Mesothelial cell of epicardium (in vitro differentiated cells): ENCODE measurements at places on chromosomes 16 and 17.

- no peak for DNase-seq
These were observed 25.5 kb upstream of the CIITA start for GRCh38 chr16:10851512-10851911.

DNA sequence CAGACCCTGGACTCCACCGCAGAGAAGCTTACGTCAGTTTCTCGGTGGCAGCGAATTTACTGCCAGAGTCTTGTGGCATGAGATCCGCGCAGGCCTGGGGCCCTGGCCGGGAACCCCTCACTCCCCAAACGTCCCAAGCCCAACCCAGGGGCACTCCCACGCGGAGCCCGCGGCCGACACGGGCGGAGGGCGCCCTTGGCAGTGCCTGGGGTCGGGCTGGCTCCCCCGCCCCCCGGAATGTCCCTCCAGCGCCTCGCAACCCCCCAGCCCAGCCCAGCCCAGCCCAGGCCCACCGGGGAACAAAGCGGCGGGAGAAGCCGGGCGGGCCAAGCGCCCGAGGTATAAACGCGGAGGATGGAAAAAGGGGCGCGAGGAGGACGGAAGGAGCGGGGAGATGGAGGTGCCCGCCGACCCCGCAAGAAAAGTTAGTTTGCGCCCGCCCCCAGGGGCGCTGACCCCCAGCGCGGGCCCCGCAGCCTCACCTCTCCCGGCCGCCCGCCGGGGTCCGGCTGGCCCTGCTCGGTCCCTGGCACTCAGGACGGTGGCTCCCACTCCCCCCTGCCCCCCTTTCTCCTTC lies 330 bp downstream of the CASKIN2 start:
- DNase-seq = no peak

GRCh38 chr16:78102865-78103264 lies 3.4 kb downstream of the WWOX start:
- no peak for DNase-seq

DNA sequence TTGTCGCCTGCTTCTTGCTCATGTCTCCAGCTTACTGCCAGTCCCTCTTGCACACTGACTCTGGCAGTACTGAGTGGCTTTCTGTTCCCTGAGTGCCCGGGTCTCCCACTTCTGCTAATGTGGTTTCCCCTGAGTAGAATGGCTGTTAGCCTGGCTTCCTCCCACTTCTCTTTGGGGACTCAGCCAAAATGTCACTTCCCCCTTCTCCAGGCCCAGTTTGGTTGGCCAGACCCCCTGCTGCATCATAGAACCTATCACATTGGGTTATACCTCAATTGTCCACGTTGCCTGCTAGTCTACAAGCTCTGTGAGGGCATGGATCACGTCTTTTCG lies 304.4 kb downstream of the HS3ST3B1 start:
- DNase-seq = no peak

DNA sequence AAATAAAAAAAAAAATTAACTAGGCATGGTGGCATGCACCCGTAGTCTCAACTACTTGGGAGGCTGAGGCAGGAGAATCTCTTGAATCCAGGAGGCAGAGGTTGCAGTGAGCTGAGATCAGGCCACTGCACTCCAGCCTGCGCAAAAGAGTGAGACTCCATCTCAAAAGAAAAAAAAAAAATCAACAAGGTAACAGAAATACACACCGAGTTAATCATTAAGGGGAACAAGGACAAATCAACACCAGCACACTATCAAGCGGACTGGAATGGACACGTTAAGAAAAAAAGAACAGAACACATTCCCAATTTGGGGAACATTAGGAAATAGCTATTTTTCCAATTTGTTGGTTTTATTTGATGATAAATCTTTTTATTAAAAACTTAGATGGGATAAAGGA lies 28.4 kb upstream of the GLG1 start:
- no peak for DNase-seq

DNA sequence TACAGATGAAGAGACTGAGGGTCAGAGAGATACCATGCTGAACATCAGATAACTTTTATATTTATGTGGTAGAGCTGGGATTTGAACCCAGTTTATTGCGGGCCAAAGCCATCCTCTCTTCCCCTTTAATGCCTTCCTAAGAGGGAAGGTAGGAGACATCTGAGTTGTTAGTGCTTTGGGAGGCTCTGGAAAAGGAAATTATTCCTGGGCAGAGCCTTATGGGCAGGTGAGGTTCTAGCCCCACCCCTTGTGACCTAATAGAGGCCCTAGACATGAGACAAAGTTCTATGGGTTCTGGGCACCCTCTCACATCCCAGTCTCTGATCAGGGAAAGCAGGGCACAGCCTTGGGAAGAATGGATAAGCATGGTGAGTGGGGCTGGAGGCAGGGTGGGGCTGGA lies at the start of gene C17orf50:
TSS of gene C17orf50 (plus strand) at position 301 of the 400 bp plus-strand sequence. CDS start at position 356, 55 bp downstream.
- DNase-seq = no peak

- no peak for DNase-seq
These were observed 35.5 kb downstream of the TIMM22 start for GRCh38 chr17:1032391-1032790.

DNA sequence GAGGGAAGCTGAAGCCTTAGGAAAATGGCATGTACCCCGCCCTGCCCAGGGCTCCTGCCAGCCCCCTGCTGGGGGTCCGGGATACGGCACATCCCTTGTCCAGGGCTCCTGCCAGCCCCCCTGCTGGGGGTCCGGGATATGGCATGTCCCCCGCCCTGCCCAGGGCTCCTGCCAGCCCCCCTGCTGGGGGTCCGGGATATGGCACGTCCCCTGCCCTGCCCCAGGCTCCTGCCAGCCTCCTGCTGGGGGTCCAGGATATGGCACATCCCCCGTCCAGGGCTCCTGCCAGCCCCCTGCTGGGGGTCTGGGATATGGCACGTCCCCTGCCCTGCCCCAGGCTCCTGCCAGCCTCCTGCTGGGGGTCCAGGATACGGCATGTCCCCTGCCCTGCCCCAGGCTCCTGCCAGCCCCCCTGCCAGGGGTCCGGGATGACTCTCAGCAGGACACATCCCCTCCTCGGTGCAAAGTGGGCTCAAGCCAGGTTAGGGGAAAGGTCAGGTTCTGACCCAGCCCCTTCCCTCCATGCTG lies 43.2 kb downstream of the RPH3AL start:
- DNase-seq = no peak

DNA sequence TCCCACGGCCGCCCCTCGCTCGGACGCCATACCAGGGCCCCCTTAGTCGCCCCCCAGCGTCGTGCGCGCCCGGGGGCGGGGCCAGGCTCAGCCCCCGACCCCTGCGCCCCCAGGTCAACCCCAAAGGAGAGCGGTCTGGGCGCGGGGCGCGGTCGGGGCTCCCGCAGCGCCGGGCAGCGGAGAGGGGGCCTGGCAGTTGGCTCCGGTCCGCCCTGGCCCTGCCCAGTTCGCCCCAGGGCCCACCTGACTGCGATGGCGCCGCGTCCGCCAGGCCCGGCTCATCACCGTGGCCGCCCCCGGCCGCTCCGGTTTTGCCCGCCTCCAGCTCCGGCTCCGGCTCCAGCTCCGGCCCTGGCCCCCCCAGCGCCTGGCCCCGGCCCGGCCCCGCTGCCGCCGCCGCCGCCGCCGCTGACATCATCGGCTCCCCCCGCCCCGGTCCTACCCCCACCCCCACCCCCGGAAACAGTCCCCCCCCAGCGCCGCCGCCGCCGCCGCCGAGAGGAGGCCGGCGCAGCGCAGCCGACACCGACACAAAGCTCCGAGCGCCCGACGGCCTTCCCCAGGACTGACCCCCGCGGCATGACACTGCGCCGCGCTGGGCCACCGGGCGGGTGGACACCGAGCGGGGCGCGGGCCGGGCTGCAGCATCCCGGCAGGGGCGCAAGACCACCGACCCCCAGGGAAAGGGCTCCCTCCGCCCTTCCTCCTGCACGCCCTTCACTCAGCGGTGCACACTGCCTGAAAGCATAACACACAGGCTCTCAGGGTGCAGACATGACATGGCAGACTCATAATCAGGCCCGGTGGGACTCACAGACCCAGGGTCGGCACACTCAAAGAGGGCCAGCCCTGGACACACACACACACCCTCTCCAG lies at the start of gene ZBTB4:
TSS of gene ZBTB4 (minus strand) at position 419 of the 876 bp plus-strand sequence. CDS start 12,830 bp downstream, outside the sequence.
- DNase-seq = no peak

DNA sequence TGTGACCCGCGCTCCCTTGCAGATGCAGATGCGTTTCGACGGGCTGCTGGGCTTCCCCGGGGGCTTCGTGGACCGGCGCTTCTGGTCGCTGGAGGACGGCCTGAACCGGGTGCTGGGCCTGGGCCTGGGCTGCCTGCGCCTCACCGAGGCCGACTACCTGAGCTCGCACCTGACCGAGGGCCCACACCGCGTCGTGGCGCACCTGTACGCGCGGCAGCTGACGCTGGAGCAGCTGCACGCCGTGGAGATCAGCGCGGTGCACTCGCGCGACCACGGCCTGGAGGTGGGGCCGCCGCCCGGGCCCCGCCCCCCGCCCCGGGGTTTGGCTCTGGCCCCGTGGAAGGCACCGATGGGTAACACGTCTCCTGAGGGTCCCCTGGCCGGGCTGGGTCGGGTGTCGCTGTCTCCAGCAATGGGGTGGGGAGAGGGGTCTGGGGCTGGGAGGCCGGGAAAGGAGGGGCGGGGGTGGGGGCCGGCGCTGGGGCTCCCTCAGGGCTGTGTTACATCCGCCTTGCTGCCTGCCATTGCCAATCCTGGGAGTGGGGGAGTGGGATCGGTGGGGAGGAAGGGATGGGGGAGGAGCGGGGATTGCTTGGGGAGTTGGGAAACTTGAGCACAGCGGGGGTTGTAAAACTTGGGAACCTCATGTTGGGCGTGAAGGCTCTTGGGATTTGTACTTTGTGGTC lies 737 bp downstream of the NUDT16L1 start:
- DNase-seq = no peak

DNA sequence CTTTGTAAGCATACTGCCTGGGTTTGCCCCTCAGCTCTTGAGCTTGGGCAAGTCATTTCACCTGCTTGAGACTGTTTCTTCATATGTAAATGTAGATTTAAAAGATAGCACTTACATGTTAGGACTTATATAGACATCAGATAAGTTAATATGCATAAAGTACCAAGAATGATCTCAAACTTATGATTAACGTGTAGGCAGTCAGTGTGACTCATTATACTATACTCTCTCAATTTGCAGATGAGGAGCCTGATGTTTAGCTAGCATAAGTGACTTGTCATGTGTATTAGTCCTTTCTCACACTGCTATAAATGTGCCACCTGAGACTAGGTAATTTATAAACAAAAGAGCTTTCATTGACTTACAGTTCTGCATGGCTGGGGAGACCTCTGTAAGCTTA lies 690.5 kb downstream of the KCNJ2 start:
- no peak for DNase-seq

GRCh38 chr17:3913531-3914311 lies 2.5 kb downstream of the P2RX1 start:
- DNase-seq = peak; percentile 86

DNA sequence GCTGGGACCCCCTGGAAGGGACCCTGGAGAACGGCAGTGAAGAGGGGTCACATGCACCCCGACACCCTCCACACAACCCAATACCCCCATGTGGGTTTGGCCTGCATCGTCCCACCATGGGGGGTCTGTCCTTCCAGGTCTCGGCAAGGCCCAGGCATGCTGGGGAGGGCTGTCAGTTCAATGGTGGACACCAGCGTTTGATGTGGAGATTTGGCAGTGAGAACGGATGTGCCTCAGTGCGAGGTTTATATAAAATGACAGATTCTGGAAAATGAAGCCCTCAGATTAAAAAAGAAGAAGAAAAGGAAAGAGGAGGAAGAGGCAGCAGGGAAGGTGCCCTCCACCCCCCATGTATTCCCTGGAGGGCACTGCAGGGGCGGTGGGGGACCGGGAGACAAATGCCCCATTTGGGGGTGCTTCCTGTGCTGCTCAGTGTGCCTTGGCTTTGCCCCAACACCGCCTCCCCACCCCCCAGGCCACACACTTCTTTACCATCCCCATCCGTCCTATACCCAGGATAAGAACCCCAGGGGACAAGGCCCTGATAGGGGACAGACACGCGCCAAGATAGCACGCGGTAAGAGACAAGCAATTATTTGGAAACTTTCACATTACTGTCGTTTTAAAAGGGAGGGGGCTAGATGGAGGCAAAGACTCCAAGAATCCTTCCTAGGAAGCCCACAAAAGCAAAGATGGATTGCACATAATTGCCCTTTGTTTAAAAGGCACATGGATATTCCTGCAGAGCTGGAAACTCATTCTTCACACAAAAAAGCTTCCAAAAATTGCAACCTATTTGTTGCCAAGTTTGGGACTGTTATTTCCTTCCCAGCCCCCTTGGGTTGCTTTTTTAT lies 21.0 kb downstream of the RBFOX3 start:
- DNase-seq = no peak

- DNase-seq = no peak
These were observed 282.6 kb upstream of the IRX3 start for GRCh38 chr16:54568906-54569807.

DNA sequence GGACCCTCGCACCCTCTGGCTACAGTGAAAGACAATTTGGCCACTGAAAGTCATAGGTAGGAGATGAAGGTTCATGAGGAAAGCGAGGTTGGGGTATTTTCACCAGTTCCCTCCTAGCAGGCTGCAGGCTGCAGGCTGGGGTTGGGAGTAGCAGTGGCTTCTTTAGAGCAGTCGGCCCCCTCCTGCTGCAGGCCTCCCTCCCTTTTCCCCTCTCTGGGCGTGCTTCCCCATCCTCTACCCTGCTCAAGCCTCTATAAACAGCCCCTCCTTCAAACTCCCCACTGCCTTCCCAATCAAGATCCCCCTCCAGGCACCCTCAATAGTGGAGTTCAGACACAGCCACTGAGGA lies 41.8 kb downstream of the GAS7 start:
- DNase-seq = no peak

DNA sequence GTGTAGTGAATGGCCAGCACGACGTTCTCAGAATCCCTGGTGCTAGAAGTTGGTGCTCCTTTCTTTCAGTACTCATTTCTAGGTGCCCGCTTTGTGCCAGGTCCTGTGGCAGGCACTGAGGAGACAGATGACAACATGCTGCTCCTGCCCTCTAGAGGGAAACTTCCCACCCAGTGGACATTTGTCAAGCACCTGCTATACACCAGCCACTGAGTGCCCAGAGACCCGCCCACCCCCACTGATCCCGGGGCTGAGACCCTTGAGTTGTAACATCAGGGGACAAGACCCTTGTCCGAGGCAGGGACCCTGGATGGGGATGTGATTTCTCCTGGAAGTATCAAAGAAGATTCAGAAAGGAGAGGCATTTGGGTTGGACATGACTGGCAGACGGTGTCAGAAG lies 25.1 kb downstream of the UNC13D start:
- no peak for DNase-seq

GRCh38 chr17:41835214-41835799 lies 725 bp downstream of the NT5C3B start:
- no peak for DNase-seq

- no peak for DNase-seq
These were observed 188.5 kb downstream of the XYLT1 start for GRCh38 chr16:17282247-17282646.

GRCh38 chr17:30534298-30534697 lies 57.1 kb downstream of the GOSR1 start:
- DNase-seq = no peak

- DNase-seq = no peak
These were observed 55.4 kb downstream of the JPH3 start for GRCh38 chr16:87657621-87658192.
